ENCODE measurements at places on chromosomes 2 and 18. TPM values are rescaled to one million over a fixed set of nuclear protein-coding genes. Genes with fewer than 3 reads are reported as not detected.

CDH19 gene
- 43.6 TPM for total RNA-seq

SPIRE1 gene
- total RNA-seq = 34.3 TPM

POTEI gene
- 0.79 TPM for total RNA-seq

DNA sequence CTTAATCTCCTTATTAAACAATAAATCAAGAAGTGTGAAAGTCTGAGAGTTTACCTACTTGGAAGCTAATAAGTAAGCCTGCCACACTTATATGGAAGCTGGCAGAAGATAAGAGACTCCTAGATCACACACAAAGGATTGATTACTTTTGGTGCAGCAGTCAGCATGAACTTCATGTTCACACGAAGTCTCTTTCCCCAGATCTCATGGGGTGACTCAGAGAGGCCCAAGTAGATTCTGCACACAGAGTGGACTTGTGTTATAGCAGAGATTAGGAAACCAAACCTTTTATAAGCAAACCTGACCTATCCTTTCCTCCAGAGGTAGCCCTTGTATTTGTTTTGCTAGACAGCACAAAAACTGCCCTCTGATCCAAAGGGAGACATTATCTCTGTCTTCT, 9.9 kb upstream of the GAREM1 start:
- DNase-seq = no peak

DNA sequence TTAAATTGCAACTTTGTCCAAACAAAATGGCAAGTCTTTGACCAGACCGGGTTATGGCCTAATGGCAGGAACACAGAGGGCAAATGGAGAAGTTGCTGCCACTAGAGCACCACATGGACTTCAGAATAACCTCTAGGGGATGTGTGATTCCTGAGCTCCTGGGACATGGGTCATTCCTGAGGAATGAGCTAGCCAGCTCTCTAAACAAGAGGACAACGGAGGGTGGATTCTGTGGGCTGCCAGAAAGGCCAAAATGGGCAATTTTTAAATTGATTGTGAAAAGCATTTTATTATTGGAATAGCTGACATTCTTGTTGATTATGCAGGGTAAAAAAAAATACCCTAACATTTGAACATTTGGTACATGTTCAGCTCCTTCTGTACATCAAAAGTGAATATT, 109.8 kb upstream of the FZD5 start:
- DNase-seq = no peak
